ENCODE measurements at places on chromosomes 3 and 15.

DNA sequence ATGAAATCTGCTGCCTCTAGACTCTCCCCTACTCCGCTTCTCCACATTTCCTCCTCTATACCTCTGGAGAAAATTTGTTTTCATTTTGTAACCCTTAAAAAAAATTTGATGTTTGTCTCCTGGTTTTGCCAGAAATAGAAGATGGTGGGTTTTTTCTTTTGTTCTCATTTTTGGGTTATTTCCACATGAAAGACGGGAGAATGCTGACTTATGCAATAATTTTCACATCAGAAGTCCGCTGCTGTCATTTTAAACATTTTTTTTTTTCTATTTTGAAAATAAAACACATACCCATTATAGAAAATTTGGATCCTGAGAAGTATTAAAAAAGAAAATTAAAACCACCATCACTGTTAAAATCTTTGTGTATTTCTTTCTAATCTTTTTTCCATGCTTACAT lies 320.8 kb upstream of the NR2E3 start:
- DNase-seq, result no peak

DNA sequence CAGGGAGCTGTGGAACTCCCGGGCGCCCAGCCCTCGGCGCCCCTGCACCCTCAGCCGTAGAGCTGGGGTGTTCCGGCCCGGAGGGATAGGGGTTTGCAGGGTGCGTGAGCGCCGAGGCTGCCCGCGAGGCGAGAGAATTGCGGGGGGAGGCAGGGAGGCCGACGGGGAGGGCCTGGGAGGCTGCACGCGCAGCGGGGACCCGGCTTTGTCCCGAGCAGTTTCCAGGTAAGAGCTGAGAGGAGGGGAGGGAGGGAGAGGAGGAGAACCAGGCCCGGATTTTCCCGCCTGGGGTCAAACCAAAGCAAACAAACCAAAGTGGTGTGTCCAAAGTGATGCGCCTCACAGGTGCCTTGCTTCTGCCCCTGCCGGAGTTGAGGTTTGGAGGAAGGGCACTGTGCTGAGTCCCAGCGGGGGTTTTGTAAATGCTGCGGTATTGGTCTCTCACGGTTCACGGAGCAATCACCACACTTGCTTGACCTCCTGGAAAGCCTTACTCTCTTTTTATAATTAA lies 146.4 kb downstream of the TJP1 start:
- no peak for DNase-seq

DNA sequence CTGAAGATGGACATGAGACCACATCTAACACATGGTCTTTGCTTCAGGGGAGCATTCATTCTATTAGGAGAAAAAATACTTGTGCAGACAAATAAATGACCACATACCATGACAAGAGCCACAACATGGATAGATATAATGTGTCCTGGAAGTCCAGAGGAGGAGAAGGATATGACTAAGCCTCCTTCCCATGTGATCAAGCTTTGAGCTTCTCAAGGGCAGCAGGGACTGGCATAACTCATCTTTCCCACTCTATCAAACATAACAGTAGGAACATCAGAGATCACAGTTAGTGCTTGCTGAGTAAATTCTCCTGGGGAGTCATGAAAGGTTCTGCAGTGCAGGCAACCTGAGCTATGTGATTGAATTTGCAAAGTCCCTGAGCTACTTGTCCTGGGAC lies 86.0 kb upstream of the LPP start:
- no peak for DNase-seq

GRCh38 chr3:9935966-9936510 lies 2.4 kb downstream of the CRELD1 start:
- no peak for DNase-seq

GRCh38 chr15:64501396-64501715 lies 41.0 kb downstream of the ZNF609 start:
- DNase-seq, result no peak

- DNase-seq, result no peak
Observed at GRCh38 chr3:38611866-38612265, 37.6 kb downstream of the SCN5A start.

Data from C1 segment of cervical spinal cord (tissue), 14 donors.